ENCODE measurements at places on chromosomes 7 and 10. TPM values are rescaled to one million over a fixed set of nuclear protein-coding genes. Genes with fewer than 3 reads are reported as not detected.

Gene NRCAM
- total RNA-seq = not detected

GRCh38 chr10:8102708-8103401, 48.4 kb downstream of the GATA3 start:
- DNase-seq = no peak

DNA sequence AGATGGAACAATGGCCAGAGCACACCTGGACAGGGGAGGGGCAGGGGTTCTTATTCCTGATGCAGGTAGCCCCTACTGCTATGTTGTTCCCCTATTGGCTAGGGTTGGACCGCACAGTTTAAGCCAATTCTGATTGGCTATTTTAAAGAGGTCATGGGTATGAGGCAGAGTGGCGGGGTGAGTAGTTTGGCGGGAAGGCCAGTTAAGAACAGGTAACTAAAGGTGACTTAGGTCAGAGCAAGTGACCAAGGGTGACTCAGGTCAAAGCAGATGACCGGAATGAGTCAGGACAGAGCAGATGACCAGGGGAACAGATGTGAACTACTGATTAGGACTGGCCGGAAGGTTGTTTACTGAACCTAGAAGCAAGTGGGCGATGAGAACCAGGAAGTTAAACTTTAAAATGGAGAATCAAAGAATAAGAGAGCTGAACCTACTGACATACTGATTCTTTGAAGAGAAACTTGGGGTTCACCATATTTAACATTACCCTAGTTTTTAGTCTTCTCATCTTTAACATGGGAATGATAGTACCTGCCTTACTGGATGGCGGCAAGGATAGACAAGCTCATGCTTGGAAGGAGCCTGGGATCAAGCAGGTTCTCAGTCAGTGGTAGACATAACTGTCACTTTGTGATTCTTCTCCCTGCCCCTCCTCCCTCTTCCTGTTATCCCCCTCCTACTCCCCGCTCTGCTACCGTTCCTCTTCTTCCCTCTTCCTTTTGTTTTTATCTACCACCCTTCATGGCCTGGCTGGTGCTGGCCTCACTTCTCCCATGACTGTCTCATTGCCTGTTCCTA, 55.0 kb downstream of the CCNY start:
- no peak for DNase-seq

Gene GSTO2
- total RNA-seq = 0.93 TPM

DNA sequence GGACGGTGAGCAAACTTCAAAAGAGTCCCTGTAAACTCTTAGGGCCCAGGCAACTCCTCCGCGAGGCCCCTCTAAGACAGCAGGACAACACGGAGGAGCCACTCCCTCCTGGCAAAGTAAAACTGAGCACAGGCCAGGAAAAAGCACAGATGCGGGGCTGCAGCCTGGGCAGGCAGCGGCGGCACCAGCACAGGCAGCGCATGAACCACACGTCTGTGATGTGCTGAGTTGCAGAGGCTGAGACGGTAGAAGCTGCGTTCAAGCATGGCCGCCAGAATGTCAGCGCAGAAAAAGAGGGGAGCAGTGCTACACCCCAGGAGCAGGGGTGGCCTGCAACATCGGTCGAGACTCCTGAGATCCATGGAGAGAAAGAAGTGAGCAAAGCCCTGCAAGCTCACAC, 46.1 kb upstream of the STK17A start:
- DNase-seq = no peak
